Activated CD4-positive, CD25-positive, alpha-beta regulatory T cell (primary cell): ENCODE measurements at places on chromosomes 16 and 17.
A peak's percentile ranks its signal among the peaks of the same experiment; 100 is the strongest.

DNA sequence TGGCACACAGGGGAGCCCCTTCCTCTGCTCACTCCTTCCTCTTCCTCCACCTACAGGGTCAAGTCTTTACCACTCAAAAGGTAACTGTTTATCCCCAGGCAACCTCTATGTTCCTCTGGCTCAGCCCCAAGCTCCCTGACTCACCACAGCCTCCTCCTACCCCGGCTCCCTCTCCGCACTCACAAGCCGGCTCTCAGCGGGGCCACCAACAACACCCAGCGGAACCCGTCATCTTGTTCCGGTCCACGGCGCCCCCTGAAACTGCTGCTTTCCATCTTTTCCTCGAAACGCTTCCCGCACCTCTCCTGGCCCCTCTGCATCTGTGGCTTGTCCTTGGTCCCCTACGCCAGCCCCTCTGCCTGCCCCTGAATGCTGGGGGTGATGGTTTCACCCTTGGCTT is 58.4 kb downstream of the NXN start:
- no peak for DNase-seq

- DNase-seq, result no peak
These were observed 44.6 kb upstream of the MAP3K14 start for GRCh38 chr17:45361451-45361850.

DNA sequence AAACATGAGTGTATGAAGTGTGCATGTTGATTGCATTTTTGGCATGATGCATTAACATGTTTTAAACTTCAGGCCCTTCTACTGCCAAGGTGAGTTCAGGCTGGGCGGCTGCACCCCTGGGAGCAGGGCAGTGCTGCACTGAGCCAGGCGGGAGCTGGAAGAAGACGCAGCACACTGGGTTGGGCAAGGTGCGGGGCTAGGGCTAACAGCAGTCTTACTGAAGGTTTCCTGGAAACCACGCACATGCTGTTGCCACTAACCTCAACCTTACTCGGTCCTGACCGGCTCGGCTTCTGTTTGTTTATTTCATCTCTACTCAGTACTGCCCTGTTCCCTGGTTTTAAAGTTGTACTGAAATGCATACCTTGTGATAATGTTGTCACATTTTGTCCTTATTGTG is 61.0 kb downstream of the MAP2K4 start:
- DNase-seq, result no peak

DNA sequence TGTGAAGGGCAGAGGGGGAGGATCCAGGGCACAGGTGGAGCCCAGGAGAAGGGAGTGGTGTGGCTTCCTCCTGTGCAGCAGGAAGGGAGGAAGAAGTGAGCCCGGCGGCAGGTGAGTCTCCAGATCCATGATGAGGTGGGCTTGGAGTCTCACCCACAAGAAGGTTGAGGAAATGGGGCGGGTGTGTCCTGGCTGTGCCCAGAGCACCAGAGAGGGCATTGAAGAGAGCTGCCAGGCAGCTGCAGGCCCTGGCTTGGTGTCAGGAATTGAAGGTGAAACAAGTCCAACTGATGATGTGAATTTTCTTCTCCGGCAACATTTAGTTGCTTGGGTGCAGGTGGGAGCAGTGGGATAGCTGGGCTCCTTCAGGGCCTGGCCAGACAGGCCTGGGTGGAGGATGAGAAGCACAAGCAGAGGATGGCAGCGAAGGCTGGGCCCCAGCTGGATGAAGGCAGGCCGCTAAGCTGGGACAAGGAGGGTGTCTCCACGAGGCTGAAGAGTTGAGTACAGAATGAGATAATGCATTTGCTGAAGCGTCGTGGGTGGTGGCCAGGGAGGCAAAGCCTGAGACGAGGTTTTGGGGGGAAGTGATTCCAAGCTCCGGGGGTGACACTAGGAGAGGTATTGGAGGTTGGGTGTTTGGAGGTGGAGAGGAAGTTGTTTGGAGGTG is 18.3 kb downstream of the NT5M start:
- DNase-seq, result no peak

DNA sequence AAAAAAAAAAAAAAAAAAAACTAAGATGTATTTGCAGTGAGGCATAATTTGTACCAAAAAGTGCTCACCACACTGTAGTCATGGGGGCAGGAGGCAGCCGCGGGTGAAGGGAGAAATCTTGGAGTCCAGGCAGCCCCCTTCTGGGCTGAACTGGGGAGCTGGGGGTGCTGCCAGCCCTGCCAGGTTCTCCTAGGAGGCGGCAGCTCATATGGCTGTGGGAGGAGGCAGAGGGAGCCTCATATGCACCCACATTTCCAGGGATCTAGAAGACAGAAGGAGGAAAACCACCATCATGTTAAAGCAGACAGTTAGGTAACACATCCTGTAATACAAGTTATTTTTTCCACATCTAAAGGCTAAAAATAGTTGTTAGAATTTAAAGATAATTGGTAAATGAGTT is 16.3 kb downstream of the MAPT start:
- no peak for DNase-seq

DNA sequence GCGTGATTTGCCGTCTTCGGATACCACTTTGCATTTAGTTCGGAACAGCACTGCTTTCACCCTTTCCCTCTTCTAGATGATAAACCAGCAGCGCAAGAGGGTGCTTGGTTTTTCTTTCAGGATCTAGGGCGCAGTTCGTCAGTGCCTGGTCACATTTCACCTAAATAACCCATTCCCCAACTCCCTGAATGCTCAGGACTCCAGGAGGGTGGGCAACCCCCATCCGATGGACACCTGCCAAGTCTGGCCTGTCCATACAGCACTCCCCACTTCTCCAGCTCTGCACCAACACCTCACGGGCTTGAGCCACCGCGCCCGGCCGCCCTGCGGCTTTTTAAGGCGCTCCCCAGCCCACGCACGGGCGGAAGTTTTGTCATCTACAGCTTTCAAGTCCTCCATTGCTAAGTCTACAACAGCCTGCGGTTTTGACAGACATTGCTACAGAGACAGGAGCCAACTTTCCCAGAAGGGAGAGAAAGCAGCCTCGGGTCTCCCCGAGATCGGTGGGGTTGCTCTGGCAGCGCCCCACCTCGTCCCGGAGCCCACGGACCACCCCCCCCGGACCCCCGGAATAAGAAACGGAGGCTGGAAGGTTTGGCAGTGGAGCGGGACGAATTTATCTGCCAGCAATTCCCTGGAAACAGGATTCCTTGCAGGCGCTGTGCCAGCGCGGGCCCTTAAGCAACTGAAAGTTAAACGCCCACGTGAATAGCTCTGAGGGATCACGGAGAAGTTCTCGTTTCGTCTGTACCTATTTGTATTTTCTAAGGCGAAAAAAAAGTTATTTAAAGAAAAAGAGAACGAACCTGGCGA is 38.6 kb upstream of the SLFN13 start:
- DNase-seq, result peak; percentile 40

DNA sequence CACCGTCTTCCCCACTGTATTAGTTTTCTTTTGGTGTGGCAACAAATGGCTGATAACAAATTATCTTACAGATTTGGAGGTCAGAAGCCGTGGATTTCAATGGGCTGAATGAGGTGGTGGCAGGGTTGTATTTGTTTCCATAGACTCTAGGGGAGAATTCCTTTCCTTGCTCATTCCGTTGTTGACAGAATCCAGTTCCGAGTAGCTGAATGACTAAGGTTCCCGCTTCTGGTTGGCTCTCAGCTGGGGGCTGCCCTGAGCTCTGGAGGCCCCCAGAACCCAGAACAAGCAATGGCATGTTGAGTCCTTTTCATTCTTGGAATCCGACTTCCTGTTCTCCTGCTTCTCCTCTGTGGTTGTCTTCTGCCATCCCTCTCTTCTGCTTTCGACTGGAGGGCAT is 280.4 kb downstream of the SNX29 start:
- no peak for DNase-seq

DNA sequence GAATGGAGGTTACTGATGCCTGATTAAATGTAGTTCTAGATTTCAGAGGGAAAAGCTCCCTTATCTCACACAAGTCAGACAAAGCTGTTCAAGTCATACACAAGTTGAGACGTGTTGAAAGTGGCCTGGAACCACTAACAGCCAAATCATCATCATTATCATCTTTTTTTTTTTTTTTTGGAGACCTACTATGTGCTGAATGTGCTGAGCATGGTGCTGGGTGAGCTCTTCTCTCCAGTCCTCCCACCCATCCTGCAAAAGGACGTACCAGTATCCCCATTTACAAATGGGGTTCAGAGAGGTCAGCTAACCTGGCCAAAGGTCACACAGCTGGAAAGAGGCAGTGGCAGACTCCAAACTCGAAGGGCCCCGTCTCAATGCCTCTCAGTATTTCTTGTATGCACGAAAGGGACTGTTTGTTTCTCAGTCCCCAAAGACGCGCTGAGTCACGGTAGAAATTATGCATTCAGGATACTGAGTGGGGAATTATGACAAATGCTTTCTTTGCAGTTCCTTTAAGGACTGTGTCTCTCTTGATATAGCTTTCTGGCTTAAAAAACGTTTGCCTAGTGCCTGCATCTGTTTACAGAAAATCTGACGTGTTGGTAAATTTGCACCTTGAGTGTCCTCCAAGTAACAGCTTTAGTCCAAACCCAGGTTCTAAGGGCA is 235.5 kb downstream of the XYLT1 start:
- no peak for DNase-seq

GRCh38 chr16:85176541-85177447 is 64.5 kb upstream of the CIBAR2 start:
- no peak for DNase-seq

- peak; percentile 58 for DNase-seq
These were observed 305.2 kb downstream of the SEC14L1 start for GRCh38 chr17:77445760-77446532.

GRCh38 chr17:69314246-69315065 is 12.5 kb downstream of the ABCA5 start:
- DNase-seq, result no peak

DNA sequence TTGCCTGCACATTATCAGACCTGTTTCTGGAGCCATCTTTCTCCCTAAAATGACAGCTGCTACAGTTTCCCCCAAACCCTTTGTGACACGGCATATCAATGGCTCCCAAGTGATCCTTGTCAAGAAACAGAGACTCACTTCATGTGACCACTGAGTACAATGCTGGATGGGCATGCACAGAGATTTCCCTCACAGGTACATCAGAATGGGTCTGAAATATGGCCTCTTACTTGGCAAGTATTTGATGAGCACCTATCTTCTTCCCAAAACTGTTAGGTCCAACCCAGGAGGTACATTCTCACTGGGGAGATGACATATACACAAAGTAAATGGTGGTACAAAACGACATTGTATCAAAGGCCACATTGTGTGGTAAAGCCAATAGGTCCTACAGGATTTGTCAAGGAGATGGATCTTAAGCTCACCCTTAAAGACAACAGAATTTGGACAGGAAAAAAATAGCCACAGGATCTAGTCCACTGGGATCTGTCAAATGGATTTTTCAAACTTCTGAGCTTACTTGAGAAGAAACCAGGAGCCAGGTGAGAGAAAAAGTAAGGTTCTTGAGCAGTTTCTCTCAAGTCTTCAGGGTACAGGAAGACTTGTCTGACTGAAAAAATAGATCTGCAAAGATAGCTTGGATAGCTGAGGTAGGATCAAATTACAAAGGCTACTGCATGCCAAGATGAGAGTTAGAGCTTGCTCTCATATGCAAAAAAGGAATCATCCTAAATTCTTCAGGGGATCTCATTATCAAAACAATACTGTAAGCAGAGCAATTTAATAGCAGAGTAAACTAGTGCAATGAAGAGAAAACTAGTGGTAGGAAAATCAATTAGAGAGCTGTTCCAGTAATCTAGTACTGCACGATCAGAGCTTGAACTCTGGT is 28.8 kb downstream of the RNF43 start:
- DNase-seq, result no peak

DNA sequence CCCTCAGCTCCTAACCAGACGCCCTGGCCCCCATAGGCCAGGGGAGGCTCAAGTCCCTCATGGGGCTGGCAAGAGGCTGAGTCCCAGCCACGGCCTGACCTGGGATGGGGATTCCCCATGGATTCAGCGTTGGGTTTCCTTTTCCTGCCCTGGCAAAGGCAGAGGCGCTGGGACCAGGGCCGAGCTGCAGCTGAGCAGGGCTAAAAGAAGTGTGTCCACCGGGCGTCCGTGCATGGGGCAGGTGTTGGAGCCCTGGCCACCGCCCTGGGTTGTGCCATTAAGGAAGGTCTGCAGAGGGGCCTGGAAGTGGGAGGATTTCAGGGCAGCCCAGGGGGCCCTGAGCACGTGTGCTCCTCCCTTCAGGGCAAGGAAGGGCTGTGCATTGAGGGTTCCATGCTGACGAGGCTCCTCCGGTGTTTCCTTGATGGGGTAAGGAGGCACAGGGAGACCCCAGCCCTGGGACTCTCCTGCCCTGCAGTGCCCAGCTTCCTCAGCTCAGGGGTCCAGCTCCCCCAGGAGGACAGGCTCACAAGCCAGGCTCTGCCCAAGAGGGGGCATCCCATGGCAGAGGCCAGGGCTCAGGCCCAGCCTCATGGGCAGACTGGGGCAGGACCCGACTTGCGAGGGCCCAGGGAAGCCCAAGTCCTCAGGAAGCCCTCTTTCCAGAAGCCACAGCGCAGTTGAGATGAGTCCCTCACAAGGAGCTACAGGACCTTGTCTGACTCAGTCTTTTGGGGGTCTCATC is 10.1 kb downstream of the TBC1D26 start:
- no peak for DNase-seq

GRCh38 chr17:48198950-48199541 is 91.5 kb downstream of the SNX11 start:
- no peak for DNase-seq
